ENCODE measurements at places on chromosomes 2 and 18.

GRCh38 chr2:50126845-50127244 lies 905.1 kb downstream of the NRXN1 start:
- DNase-seq: no peak

DNA sequence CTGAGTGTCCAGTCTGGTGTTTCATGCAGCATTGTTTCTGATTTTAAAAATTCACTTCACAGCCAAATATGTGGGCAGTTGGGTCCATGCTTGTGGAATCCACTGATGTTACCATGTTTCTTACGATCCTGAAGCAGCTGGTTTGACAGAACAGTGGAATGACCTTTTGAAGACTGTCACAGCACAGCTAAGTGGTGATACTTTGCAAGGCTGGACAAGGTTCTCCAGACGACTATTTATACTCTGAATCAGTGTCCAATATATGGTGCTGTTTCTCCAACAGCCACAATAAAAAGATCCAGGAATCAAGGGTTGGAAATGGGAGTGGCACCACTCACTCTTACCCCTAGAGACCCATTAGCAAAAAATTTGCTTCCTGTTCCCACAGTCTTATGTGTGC lies 577.4 kb upstream of the RAB6C start:
- DNase-seq: no peak

GRCh38 chr2:237501892-237502513 lies 15.0 kb downstream of the MLPH start:
- no peak for DNase-seq

DNA sequence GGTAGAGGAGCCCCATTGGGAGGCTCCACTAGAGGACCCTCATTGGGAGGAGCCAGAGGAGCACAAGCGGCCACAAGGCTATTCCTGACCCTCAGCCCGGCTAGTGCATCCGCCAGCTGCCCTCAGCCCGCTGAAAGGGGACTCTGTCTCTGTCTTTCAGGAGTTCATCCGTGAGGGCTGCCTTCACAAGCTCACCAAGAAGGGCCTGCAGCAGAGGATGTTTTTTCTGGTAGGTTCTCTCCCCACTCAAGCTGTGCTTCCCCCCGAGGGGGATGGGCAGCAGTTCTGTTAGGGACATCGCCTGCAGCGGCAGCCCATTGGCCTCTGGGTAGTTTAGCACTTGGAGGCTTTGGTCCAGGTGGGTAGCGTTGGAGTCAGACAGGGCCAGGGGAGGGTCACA lies 25.1 kb downstream of the STK25 start:
- DNase-seq: no peak

DNA sequence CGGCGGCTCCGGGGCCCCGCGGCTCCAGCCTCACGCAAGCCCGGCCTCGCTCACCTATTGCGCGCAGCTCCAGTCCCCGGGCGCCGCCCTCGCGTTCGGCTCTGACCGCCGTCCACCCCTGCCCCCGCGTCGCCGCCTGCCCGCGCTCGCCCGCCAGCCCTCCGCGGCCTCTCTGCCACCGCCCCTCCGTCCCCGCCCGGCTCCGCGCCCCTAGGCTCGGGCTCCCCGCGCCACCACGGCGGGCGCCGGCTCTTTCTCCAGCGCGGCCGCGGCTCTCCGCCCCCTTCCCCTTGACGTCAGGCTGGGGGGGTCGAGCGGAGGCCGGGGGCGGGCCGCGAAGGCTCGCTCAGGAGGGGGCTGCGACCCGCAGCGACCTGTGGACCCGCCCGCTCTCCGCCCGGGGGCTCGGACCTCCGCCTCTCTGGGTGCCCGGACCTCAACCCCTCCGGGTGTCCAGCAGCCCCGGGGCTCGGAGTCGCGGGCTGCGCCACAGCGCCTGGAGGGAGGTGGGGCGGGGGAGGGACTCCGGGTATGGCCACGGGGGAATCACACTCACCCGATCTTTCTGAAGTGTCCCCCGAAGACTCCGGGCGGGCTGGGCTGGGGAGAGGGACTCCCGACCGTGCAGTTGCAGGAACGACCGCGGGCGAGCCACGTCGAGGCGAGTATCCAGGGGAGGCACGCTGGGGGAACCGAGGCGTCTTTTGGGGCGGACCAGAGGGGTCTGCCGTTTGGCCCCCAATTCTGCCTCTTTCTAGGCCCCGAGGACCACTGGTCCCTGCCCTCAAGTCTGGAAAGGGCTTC lies at the start of gene SEMA4C:
Gene SEMA4C (minus strand): TSS at position 259 of the 804 bp plus-strand sequence. CDS start 2,194 bp downstream, outside the sequence.
- peak; percentile 67 for DNase-seq

GRCh38 chr2:20551945-20552328 lies 99.0 kb downstream of the HS1BP3 start:
- DNase-seq: no peak

DNA sequence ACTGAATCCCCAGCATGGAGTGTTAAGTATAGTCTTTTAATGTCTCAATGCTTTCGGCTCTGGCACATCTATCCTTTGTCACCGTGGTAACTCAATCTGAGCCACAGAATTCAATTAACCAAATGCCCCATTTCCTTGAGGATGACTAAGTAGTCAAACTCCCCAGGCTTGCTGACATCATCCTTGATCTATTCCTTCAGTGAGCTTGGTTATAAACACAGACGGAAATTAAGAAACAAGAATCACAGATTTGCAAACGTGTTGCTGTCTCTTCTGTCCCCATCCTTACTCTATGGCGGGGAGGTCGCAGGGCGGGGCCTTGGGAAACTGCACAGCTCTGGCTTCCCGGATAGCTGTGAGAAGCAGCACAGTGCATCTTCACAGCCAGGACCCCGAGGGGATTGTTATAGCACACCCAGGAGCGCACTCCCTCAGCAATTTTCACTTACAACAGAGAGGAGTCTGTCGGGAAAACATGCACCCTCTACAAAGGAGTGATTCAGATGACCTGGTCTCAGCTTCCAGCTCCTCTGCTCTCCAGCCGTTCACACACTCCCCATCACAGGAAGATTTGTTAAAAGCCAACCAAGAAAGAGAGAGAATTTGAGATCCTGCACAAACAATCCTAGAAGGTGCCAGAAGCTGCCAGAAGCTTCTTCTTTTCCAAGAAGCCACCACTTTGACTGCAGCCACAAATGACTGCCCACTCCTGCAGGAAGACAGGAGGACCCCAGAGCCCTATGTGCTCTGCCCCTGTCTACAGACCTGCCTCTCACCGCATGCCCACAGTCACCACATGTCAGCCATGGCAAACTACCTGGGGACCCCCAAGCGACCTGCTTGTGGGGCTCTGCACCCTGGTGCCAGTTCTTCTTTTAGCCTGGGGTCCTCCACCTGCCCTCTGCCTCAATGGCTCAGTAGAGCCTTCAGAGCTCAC lies 44.9 kb upstream of the YWHAQ start:
- DNase-seq: no peak

- DNase-seq: no peak
Observed at GRCh38 chr18:42641996-42642395, 473.5 kb downstream of the RIT2 start.

DNA sequence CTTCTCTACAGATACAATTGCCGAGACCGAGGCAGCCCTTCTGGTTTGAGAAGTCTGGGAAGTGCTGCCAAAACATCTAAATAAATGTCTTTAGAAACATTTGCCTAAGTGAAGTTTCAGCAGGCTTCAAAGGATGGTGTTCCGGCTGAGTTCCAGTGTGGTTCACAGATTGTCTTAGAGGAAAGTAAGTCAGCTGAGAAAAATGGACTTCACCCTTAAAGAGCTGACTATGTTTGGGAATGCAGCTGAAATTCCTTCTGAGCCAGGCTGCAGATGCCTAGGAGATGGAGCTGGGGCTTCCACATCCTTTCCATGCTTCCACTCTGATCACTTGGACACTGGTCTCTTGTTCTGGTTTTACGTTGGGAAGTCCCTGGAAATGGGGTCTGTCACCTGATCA lies 83.6 kb downstream of the FHOD3 start:
- no peak for DNase-seq

Data from effector memory CD8-positive, alpha-beta T cell (primary cell).